ENCODE measurements at places on chromosomes 4 and X.

DNA sequence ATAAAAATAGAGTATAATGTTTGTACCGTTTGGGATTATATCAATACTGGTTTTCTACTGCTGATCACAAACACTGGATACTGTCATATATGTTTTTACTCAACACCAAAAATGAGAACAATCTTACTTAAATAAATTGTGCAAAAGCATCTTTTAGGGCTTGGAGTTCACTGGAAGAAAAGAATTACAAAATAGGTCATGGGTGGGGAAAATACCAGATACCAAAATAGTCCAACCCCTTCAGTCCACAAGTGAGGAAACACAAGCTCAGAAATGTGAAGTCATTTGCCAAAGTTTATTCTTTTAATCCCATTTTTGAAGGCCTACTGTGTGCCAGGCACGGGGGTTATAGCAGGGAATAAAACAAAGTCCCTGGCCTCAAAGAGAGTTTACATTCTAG lies 64.4 kb downstream of the ADGRG2 start:
- DNase-seq, result no peak

DNA sequence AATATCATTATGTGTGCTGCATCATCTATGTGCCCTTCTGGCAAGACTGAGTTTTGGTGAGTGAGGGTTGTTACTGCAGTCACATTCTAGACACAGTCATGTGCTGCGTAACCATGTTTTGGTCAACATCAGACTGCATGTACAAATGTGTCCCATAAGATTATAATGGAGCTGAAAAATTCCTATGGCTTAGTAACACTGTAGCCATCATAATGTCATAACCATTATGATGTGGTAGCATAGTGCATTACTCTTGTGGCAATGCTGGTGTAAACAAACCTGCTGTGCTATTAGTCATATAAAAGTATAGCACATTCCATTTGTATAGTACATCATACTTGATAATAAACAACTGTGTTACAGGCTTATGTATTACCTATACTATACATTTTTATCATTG lies 198.1 kb upstream of the NUDT6 start:
- no peak for DNase-seq

DNA sequence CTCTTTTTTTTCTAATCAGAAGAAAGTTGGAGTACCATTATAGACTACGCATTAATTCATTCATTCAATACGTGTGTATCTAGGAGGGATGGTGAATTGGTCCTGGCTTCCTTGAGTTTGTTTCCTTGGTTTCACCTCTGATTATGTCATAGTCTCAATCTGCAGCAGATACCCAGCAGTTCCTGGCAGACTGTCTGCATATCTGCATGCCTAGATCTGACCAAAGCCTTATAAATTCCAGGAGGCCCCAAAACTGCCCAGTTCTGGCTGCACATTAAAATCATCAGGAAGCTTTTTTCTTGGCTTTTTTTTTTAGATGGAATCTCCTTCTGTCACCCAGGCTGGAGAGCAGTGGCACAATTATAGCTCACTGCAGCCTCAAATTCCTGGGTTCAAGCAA lies 27.2 kb upstream of the SLC34A2 start:
- DNase-seq, result no peak

DNA sequence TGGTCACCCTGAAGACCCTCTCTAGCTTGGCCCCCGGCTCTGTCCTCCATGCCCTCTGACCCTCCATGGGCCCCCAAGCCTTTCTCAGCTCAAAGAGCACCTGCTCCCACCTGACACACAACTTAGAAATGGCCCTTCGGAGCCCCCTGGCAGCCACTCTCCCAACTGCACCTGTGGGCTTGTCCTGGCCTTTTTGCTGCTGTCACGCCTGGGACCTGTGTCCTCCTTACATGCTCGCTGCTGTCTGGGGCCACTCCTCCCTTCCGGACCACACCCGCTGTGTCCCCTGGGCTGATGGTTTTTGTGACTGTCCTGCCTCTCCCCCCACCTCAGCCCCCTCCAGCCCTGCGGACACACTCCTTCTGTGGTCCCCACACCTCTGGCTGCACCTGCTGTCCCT lies 106.2 kb upstream of the AFAP1 start:
- DNase-seq, result no peak

DNA sequence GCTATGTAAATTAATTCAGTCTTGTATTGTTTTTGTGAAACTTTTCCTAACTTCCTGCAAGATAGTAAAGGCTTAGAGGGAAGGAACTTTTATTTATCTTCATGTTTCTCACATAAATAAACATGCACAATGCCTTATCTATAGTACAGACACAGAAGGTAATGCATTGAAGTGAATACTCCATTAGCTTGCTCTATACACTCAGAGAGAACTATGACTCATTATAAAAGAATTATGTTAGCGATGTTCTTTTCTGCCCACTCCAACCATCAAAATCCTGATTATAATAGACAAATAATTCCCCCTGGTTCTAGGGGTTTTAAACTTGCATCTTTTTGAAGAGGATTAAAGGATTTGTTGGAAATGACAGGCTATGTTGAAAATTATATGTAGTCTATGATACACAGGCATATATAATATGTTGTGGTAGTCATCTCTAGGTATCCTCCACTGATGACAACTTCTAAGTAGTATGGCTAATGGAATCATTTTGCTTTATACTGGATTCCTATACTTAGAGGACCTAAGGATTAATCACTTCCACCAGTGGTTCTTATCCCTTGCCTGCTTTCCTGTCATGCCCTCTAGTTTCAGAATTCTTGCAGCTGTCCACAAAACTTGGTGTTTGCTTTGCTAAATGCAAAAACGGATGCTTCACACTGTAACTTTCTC lies 115.7 kb downstream of the NDST4 start:
- DNase-seq, result no peak

- DNase-seq, result no peak
Observed at GRCh38 chr4:111837761-111838160, 307.5 kb upstream of the FAM241A start.

DNA sequence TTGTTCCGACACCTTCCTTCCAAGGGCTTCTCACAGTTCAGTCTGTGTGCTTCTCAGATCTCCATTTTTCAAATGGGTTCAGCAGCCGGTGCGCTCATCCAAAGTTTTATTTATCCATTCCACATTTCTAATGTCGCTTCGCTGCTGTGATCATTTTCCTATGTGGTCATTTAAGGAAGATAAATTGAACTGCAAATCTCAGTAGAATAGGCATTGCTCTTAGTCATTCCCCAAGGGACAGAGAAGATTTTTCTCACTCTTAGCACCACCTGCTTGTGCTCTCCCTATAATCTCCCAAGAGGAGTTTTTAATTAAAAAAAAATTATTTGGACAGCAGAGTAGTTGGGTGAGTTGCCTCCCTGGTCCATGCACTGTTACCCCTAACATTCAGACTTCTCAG lies 278.9 kb upstream of the GATB start:
- no peak for DNase-seq

- no peak for DNase-seq
Observed at GRCh38 chrX:38923451-38923969, 122.3 kb downstream of the MID1IP1 start.
